Lung (tissue), 17 donors: ENCODE measurements at places on chromosomes 12 and 14. TPM values are rescaled to one million over a fixed set of nuclear protein-coding genes. Genes with fewer than 3 reads are reported as not detected.

DNA sequence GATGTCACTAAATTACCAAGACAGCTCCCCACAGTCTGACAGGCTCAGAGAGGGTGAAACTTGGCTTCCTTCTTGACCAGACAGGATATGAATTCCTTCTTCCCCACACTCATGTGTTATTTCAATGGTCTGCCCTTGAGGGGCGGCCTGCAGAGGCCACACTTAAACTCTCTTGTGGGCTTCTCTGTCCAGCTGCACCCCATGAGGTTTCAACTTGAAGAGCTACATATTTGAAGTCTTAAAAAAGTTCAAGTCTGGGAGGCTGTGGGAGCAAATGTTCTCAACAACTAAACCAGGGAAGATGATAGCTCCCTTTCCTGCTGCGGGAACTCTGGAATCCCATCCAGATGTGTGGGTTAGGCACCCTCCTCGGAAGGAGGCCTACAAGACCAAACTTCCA is 98.3 kb downstream of the TTC7B start:
- no peak overlapping the region for H3K27ac ChIP-seq
- H3K4me3 ChIP-seq: no peak overlapping the region
- H3K27me3 ChIP-seq: no peaks in the 10 kb centered on the region
- peak; percentile 60 for DNase-seq
- H3K36me3 ChIP-seq: no peaks in the 10 kb centered on the region

RPGRIP1 gene
- polyA plus RNA-seq: 0.33 TPM

GPR137C gene
- 0.59 TPM for polyA plus RNA-seq

GRCh38 chr14:104598039-104598909 is 6.3 kb downstream of the TMEM179 start:
- H3K36me3 ChIP-seq: no peaks in the 10 kb centered on the region
- no peak overlapping the region for H3K4me3 ChIP-seq
- no peaks in the 10 kb centered on the region for H3K4me1 ChIP-seq
- H3K27ac ChIP-seq: no peak overlapping the region
- peak; percentile 25 for DNase-seq

B3GNT4 gene
- polyA plus RNA-seq: 0.43 TPM

- DNase-seq: no peak
- peak overlapping the region; percentile 18 for H3K27ac ChIP-seq
- no peak overlapping the region for H3K4me3 ChIP-seq
- no peaks in the 10 kb centered on the region for H3K27me3 ChIP-seq
- H3K4me1 ChIP-seq: peaks cover 38% of the 10 kb centered on the region
Measured at GRCh38 chr12:124508381-124509079, 58.9 kb downstream of the NCOR2 start.

DNA sequence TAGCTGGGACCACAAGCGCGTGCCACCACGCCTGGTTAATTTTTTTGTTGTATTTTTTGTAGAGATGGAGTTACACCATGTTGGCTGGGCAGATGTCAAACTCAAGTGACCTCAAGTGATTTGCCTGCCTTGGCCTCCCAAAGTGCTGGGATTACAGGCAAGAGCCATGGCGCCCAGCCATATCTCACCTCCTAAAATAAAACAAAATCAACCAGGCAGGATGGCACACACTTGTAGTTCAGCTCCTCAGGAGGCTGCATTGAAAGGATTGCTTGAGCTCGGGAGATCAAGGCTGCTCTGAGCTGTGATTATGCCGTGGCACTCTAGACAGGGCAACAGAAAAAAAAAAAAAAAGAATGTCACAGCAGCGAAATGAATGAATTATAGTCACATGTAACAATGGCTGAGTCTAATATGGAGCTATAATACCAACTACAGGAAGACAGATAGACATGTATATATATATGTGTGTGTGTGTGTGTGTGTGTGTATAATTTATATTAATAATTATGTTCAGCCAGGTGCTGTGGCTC is 19.3 kb upstream of the TMEM120B start:
- no peaks in the 10 kb centered on the region for H3K4me1 ChIP-seq
- H3K27me3 ChIP-seq: no peaks in the 10 kb centered on the region
- no peak overlapping the region for H3K4me3 ChIP-seq
- no peak for DNase-seq

- DNase-seq: no peak
- H3K27ac ChIP-seq: no peak overlapping the region
- no peaks in the 10 kb centered on the region for H3K27me3 ChIP-seq
- H3K4me3 ChIP-seq: no peak overlapping the region
- peaks cover 20% of the 10 kb centered on the region for H3K4me1 ChIP-seq
- H3K36me3 ChIP-seq: no peaks in the 10 kb centered on the region
Measured at GRCh38 chr14:91354221-91354916, 63.3 kb downstream of the CCDC88C start.

DNA sequence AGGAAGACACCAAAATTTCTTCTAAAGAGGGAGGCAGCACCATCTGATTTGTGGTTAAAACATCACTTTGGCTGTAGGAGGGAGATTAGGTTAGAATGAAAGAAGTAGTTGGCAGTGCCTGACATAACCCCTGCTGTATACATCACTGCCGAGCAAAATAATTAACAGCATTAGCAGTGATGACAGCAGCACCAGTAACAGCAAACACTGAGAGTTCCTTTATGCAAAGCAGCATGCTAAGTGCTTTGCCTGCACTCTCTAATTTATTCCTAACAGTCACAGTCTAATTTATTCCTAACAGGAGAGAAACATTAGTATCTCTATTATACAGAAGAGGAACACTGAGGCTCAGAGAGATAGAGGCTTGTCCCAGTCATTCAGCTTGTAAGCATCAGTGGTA is 1469.7 kb downstream of the AACS start:
- no peak overlapping the region for H3K4me3 ChIP-seq
- no peak overlapping the region for H3K27ac ChIP-seq
- no peak for DNase-seq
- no peaks in the 10 kb centered on the region for H3K36me3 ChIP-seq
- no peaks in the 10 kb centered on the region for H3K27me3 ChIP-seq

TC2N gene
- polyA plus RNA-seq: 20.4 TPM

GRCh38 chr14:22597771-22598098 is 365 bp upstream of the ABHD4 start:
- peak overlapping the region; percentile 57 for H3K4me3 ChIP-seq
- DNase-seq: no peak
- H3K27ac ChIP-seq: peak overlapping the region; percentile 87
- peaks cover 6% of the 10 kb centered on the region for H3K36me3 ChIP-seq
- peaks cover 7% of the 10 kb centered on the region for H3K4me1 ChIP-seq

DNA sequence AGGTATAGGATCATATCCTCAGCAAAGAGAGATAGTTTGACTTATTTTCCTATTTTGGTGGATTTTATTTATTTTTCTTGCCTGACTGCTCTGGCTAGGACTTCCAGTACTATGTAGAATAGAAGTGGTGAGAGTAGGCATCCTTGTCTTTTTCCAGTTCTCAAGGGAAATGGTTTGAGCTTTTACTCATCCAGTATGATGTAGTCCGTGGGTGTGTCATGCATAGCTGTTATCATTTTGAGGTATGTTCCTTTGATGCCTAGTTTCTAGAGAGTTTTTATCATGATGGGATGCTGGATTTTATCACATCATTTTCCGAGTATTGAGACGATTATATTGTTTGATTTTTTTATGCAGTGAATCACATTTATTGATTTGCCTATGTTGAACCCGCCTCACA is 97.2 kb downstream of the MGAT4C start:
- no peak overlapping the region for H3K27ac ChIP-seq
- no peaks in the 10 kb centered on the region for H3K36me3 ChIP-seq
- no peaks in the 10 kb centered on the region for H3K4me1 ChIP-seq
- no peak overlapping the region for H3K4me3 ChIP-seq

ABHD12B gene
- 0.56 TPM for polyA plus RNA-seq

DNA sequence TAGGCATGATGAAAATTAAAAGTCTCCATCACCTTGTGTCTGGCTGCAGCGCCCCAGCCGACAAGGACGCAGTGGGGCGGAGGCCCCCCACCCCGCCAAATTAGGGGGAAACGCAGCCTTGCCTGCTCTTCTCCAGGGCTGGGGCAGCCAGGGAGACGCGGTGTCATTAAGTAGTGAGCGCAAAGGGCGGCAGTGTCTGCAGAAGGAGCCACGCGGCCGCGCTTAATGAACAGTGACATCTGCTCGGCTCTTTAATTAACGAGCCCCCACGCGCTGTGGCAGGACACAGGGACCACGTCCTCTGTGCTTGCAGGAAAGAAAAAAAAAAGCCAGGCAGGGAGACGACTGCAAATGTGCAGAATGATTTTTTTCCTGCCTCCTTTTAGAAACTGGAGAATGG is 93.4 kb upstream of the NCOR2 start:
- H3K27me3 ChIP-seq: no peaks in the 10 kb centered on the region
- no peak overlapping the region for H3K4me3 ChIP-seq
- DNase-seq: no peak
- H3K4me1 ChIP-seq: peaks cover 10% of the 10 kb centered on the region
- no peaks in the 10 kb centered on the region for H3K36me3 ChIP-seq
- no peak overlapping the region for H3K27ac ChIP-seq

CIROP gene
- not detected for polyA plus RNA-seq

OR4Q2 gene
- not detected for polyA plus RNA-seq

DNA sequence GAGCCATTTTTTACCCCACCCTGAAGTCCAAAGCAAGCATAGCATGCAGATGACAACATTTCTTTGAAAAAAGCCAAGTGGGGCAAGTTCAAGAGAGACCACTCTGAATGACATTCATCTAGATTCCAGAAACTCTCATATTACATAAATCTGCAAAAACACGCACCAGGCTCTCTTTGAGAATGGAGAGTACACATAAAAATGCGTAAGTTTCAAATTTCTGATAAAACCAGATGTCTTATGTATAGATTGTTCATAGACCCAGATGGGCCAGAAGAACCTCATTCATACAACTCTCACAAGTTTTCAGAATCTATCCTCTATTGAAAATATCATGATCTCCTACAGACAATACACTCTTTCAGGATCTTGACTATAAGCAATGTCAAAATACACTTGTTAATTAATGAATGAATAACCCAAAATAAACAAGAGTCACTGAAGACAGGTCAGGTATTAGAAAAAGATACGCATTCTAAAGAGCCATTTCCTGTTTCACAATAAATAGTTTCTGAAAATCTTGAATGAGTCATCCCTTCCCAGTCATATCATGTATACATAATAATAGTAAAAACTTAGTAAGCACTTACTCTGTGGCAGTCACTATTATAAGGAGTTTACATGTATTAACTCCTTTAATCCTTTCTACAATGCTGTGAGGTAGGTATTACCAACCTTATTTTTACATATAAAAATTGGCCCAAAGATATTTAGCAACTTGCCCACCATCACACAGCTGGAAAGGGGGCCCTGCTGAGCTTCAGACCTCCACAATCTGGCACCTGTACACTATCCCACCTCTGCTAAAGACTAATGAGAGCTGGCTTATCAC is 72.0 kb downstream of the PPP2R5E start:
- H3K36me3 ChIP-seq: no peaks in the 10 kb centered on the region
- peak; percentile 38 for DNase-seq
- no peak overlapping the region for H3K27ac ChIP-seq
- H3K27me3 ChIP-seq: no peaks in the 10 kb centered on the region
- peaks cover 6% of the 10 kb centered on the region for H3K4me1 ChIP-seq

PTPN21 gene
- polyA plus RNA-seq: 8.2 TPM

CCDC177 gene
- polyA plus RNA-seq: not detected

GRCh38 chr12:23929906-23930305 is 19.6 kb downstream of the SOX5 start:
- no peak overlapping the region for H3K4me3 ChIP-seq
- H3K27ac ChIP-seq: no peak overlapping the region
- H3K4me1 ChIP-seq: no peaks in the 10 kb centered on the region
- H3K36me3 ChIP-seq: no peaks in the 10 kb centered on the region

VRTN gene
- polyA plus RNA-seq: not detected

BICDL1 gene
- polyA plus RNA-seq: 23.7 TPM

FANCM gene
- polyA plus RNA-seq: 0.88 TPM

TMEM119 gene
- 23.2 TPM for polyA plus RNA-seq

OR11H6 gene
- polyA plus RNA-seq: not detected

GRCh38 chr12:93706824-93707223 is 29.6 kb downstream of the CRADD start:
- no peaks in the 10 kb centered on the region for H3K27me3 ChIP-seq
- H3K4me3 ChIP-seq: no peak overlapping the region
- DNase-seq: no peak
- no peaks in the 10 kb centered on the region for H3K4me1 ChIP-seq
- no peaks in the 10 kb centered on the region for H3K36me3 ChIP-seq
